Esophagus squamous epithelium (tissue), 5 donors: ENCODE measurements at places on chromosomes 5 and 9. TPM values are rescaled to one million over a fixed set of nuclear protein-coding genes. Genes with fewer than 3 reads are reported as not detected.

Gene SLC28A3
- total RNA-seq = 0.95 TPM

Gene OLFM1
- 17.5 TPM for total RNA-seq

Gene TCF7
- total RNA-seq = 1.9 TPM

Gene PCDHB2
- 0.53 TPM for total RNA-seq

Gene PCDHGC4
- 2.3 TPM for total RNA-seq

Gene GABRA1
- not detected for total RNA-seq

Gene C1QTNF2
- 0.94 TPM for total RNA-seq

Gene MSX2
- total RNA-seq = 1.6 TPM

Gene APBA1
- 1.6 TPM for total RNA-seq

Gene SLC35D2
- 10.3 TPM for total RNA-seq

Gene IL5
- not detected for total RNA-seq

Gene AP3S1
- total RNA-seq = 69.4 TPM

Gene CDH10
- total RNA-seq = 0.09 TPM

Gene TMEFF1
- not detected for total RNA-seq

Gene FAM120AOS
- 25.9 TPM for total RNA-seq

Gene GRM6
- total RNA-seq = not detected

Gene FAM221B
- not detected for total RNA-seq

Gene SPAAR
- total RNA-seq = not detected

Gene VLDLR
- 15.7 TPM for total RNA-seq

Gene AMBP
- total RNA-seq = not detected

Gene LVRN
- total RNA-seq = not detected

Gene NELFB
- 41.4 TPM for total RNA-seq

Gene CFAP77
- total RNA-seq = not detected

Gene FOXD4L3
- not detected for total RNA-seq

Gene THG1L
- total RNA-seq = 21.0 TPM

Gene IL7R
- 4.4 TPM for total RNA-seq

Gene FGF1
- total RNA-seq = 1.6 TPM

Gene PCDHAC1
- total RNA-seq = not detected

Gene NPM1
- 961 TPM for total RNA-seq

Gene CNTNAP3B
- 11.0 TPM for total RNA-seq

Gene WNK2
- 0.40 TPM for total RNA-seq

Gene MEGF10
- not detected for total RNA-seq

Gene ICE1
- 8.1 TPM for total RNA-seq

Gene DMRT3
- total RNA-seq = not detected

Gene PPIC
- 54.1 TPM for total RNA-seq

Gene EGFLAM
- total RNA-seq = 1.7 TPM
